ENCODE measurements at places on chromosomes 2 and 18. TPM values are rescaled to one million over a fixed set of nuclear protein-coding genes. Genes with fewer than 3 reads are reported as not detected.

Gene LRPPRC
- 47.2 TPM for total RNA-seq

Gene TXNDC2
- total RNA-seq: not detected

Gene TIGD1
- 4.6 TPM for total RNA-seq

Gene HOXD3
- 2.5 TPM for total RNA-seq

Gene RMDN2
- total RNA-seq: 6.3 TPM

Gene PLEKHA3
- total RNA-seq: 7.7 TPM

Gene SMPD4
- 69.2 TPM for total RNA-seq

Gene NHEJ1
- total RNA-seq: 15.7 TPM

Gene APCDD1
- total RNA-seq: 110 TPM

Gene SAG
- not detected for total RNA-seq

Gene KCNS3
- total RNA-seq: 18.3 TPM

Gene CAPN10
- total RNA-seq: 34.7 TPM

Gene SIX3
- total RNA-seq: not detected

Gene ASXL2
- total RNA-seq: 22.9 TPM

Gene IL36RN
- total RNA-seq: 31.6 TPM

Gene CHRNG
- not detected for total RNA-seq

Gene FAM124B
- total RNA-seq: 0.30 TPM

Gene TMEM247
- not detected for total RNA-seq

Gene CYTIP
- total RNA-seq: 6.8 TPM

Gene CRYGD
- not detected for total RNA-seq

Gene STK36
- total RNA-seq: 20.7 TPM

Gene ACP1
- total RNA-seq: 72.4 TPM

Gene HMSD
- total RNA-seq: not detected

Gene LOXHD1
- total RNA-seq: 0.30 TPM

Gene SKA1
- total RNA-seq: 0.95 TPM

Gene DES
- 30.2 TPM for total RNA-seq

Gene RAB6C
- total RNA-seq: not detected

Gene PMS1
- total RNA-seq: 8.0 TPM

Gene FAHD2B
- 11.3 TPM for total RNA-seq

Gene SERPINB3
- total RNA-seq: 21.2 TPM

Gene NTSR2
- total RNA-seq: not detected

Gene CLK1
- total RNA-seq: 157 TPM

Gene UGT1A10
- not detected for total RNA-seq

Gene LIMS3
- total RNA-seq: 1.4 TPM

Gene SLC35F5
- 116 TPM for total RNA-seq

Gene RBM44
- total RNA-seq: 0.93 TPM

Gene RNF181
- 127 TPM for total RNA-seq

Gene CRYBA2
- not detected for total RNA-seq

Gene CENPA
- 2.3 TPM for total RNA-seq

Gene ABCG5
- total RNA-seq: not detected
